ENCODE measurements at places on chromosomes 2 and 18.

- DNase-seq = no peak
Measured at GRCh38 chr18:49690312-49690711, 123.0 kb downstream of the ACAA2 start.

DNA sequence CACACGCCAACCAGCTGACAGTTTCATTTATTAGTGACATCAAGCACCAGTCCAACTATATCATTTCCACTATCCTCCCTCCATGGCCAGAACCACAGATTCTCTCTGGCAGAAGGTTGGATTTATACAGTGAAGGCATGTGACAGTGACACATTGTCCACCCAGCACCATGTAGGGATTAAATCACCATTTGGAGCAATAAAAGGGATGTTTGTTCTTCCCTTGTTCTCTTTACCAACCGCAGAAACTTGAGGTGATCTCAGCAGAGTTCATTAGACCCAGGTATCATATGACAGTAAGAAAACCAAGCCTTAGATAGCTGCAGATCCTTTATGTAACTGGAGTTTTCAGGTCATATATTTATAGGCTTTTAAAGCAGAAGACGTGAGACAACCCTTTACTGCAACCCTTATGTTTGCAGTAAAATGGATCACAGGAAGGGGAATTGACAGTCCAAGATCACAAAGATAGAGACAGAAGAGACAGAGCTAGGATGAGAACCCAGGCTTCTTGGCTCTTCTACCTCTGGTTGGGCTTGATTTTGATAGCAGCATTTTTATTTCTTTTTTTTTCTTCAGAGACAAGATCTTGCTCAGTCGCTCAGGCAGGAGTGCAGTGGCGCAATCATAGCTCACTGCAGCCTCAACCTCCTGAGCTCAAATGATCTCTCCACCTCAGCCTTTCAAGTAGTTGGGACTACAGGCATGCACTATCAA is 80.1 kb downstream of the XDH start:
- no peak for DNase-seq

DNA sequence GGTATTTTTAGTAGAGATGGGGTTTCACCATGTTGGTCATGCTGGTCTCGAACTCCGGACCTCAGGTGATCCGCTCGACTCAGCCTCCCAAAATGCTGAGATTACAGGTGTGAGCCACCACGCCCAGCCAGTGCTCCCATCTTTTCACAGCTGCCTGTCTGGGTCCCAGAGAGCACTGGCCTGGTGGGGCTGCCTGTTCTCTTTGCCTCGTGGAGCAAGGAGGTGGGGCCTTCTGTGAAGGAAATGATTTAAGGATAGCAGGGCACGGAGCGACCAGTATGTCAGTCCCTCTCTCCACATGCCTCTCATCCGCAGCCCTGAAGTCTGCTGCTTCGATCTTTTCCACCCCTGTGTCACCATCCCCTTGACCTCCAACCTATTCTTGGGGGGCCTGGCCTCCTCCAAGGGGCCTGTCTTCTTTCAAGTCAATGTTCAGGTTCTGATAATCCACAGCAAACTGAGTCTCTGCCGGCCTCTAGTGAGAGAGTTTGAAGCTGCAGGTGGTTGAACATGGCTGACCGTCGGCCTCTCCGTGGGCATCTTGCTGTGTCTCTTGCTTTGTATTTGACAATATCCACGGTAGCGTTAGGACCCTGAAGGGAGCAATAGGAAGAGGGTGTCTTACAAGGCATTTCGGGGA is 28.2 kb upstream of the GIGYF2 start:
- no peak for DNase-seq

DNA sequence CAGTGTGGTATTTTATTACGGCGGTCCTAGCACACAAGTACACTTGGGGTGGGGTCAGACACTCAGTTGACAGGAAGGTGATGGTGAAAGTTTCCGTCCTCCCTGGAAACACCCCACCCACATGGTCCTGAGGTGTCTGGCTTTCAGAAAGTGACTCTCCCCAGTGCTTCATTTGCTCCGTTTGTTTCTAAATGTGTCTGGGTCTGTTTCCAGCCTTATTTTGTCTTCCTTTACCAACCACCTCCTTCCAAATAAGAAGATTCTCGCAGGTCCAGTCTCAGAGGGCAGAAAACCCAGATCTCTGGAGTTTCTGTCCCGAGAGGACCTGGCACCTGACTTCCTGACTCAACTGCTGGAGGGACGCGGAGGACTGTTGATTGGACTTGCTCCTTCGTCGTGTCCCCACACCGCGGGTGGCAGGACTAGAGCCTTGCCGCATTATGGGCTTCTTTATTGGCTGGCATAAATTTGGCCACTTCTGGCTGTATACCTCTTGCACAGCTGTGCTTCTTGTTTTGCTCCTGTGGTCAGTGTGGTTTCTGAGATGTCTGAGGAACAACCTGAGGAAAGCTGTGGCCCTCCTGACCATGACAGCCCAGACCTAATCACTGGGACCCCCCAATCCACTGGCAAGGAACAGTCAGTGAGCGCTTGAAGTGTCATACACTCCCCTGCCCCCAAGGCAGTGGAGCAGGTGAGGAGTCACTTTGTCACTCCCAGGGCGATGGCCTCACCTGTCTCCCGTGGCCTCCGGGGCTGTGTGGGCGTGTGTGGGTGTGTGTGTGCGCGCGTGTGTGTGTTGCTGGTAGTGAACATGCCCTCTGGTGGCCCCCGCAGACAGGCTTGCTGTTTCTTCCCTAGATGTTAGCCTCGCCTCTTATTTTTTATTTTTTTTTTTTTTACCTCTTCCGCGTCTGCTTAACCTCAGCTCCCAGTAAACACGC is 45.6 kb downstream of the MEX3C start:
- peak; percentile 71 for DNase-seq

DNA sequence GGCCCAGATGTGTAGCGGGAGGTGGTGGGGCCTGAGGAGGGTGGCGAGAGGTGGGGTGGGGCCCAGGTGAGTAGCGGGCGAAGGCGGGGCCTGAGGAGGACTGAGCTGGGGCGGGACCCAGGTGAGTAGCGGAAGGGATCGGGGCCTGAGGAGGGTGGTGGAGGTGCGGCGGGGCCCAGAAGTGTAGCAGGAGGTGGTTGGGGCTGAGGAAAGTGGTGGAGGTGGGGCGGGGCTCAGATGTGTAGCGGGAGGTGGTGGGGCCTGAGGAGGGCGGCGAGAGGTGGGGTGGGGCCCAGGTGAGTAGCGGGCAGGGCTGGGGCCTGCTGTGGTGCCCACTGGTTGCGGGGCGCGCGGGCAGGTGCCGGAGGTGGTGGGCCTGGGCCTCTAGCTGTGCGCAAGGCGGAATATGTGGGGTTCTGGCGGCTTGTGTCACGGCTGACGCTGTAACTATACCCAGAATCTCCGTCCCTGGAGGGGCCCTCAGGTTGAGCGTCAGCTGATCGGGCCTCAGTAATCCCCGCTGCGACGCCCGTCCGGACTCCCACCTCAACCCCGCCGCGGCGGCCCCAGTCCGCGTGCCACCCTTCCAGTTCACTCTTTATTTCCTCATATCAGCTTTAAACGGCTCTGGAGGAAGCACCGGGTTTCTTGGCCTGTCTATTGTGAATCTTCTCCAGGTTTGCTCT is 866 bp upstream of the SF3B6 start:
- DNase-seq = peak; percentile 29

DNA sequence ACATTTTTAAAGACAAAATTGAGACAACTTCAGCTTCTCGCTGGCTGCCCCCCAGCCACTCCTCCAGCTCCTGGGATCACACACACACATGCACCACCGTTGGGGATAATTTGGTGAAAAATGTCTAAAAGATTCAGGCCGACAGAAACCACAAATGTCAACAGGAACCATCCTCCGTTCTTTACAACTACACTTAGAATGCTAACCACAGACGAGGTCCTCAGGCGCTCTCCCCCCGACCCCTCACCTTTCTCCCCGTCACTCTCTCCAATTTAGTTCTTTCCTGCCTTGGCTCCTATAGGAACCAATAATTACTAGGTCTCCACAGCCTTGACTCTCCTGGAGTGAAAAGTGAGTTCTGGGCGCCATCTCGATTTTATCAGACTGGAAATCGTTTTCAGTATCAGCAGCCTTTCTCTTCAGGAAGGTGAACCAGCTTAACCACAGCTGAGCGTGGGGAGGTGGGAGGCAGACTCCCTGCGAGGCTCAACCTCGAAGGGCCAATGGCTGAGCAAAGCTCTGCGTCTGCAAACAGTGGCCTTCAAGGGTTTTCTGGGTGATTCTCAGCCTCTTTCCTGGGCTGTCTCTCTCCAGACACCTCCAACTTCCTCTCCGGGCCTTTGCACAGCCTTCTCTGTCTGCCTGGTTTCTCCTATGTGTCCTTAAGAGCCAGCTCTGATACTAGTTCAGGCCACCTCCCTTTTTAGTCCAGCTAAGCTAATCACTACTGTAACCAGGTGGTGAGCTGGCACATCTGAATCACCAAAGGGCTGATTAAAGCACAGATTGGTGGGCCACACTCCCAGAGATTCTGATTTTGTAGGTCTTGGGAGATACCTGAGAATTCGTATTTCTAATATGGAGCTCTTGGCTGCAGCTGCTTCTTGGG is 115.7 kb upstream of the COPS8 start:
- DNase-seq = peak; percentile 30
